ENCODE measurements at places on chromosomes 6 and 20.

- no peak for DNase-seq
Observed at GRCh38 chr6:25899123-25899522, 25.1 kb upstream of the SLC17A3 start.

GRCh38 chr6:37538107-37538506 lies 38.4 kb upstream of the CCDC167 start:
- no peak for DNase-seq

DNA sequence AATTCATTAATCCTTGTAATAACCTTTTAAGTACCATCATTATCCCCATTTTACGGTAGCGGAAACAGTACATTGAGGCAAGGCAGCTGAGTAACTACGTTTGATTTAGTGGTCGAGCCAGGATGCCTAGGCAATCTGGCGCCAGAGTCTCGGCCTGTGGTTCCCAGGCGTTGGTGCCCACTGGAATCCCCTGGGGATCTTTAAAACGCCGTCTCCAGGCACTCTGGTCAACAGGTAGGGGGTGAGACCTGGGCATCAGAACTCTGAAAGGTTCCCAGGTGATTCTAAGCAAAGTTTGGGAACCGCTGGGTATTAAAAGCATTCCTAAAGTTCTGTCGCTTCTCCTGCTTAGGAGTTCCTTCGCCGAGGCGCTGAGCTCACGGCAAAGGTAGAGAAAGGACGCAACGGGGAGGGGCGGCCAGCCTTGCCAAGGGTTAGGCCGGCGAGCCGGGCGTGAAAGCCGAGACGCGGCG lies 939 bp downstream of the DTNBP1 start:
- DNase-seq = no peak

GRCh38 chr6:110731898-110732297 lies 83.4 kb downstream of the CDK19 start:
- DNase-seq = no peak

DNA sequence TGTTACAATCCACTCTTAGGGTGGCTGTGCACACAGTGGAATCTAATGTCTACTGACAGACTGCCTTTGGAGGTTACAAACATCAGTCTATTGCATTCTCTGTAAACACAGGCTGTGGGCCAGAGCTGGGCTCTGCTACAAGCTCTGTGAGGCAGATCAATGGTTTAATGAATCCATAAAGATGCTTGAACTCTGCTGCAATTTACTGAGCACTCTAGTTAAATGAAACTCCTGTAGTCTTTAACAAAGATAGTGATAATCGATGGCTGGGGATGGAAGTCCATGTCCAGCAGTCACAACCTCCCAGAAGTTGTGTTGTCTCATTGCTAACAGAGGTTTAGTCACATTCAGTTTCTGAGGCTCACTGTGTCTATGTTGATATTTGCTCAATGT lies 50.5 kb downstream of the SOBP start:
- DNase-seq = no peak

DNA sequence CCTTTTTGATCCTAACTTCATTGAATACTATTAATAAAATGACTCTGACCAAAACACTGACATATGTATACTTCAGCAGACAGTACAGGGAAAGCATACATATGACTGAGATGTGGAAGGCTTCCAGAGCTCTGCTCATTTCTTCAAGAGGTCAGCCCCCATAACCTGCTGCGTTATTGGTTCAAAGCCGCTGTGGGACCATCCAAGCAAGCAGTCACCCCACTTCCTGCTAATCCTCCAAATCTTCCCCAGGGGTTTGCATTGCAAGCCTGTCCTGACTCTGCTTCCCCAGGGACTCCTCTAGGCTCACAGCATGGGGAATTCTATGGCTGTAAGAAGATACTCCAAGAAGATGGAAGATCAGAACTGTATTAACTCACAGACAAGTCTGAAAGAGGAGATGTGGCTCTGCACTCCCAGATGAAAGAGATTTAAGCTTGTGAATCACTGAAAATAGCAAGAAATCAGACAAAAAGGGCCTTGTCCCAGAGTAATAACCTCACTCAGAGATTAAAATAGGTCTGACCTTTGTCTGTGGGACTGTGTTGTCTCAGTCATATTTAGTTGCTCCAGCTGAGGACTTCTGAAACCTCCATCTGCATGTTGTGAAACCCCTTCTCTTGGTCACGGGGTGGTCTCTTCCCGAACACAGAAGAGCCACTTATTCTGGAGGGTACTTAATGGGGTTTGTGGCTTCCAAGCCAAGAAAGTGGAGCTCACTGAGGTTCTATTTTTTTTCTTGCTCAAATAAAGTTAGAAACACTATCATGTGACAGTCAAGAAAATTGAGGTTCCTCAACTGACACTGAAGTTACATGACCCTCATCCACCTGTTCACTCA lies 101.5 kb upstream of the MARCKS start:
- DNase-seq = no peak

- no peak for DNase-seq
Observed at GRCh38 chr6:343960-344815, 47.4 kb upstream of the IRF4 start.

GRCh38 chr6:93581371-93581770 lies 162.0 kb upstream of the EPHA7 start:
- DNase-seq = no peak
